ENCODE measurements at places on chromosomes 5 and 9.

DNA sequence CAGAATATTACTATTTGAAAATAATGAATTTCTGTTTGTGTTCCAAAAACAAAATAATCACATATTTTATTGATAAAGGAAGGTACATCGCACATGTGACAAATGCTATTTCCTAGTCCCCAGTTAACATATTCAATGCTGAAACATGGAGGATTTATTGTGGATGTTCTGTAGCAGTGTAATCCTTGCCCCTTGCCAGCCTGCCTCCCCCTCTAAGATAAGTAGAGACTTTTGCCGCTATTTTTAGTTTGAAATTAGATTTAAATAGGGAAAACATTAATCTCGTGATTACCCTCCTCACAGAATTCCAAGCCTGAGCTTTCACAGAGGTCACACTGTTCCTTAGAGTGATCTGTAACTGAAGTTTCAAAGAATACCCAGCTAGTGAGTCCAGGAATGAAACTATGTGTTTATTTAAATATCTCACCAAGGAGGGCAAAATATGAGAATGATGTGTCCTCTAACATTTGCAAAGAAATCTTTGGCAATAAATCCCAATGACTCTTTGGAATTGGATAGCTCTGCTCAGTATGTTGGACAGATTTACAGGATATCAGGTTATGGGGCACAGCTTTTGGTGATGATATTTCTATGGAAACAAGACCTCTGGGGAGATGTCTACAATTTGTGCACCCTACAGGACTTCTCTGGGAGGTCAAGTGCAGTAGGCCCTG, 17.3 kb downstream of the CTXN3 start:
- no peak for DNase-seq

DNA sequence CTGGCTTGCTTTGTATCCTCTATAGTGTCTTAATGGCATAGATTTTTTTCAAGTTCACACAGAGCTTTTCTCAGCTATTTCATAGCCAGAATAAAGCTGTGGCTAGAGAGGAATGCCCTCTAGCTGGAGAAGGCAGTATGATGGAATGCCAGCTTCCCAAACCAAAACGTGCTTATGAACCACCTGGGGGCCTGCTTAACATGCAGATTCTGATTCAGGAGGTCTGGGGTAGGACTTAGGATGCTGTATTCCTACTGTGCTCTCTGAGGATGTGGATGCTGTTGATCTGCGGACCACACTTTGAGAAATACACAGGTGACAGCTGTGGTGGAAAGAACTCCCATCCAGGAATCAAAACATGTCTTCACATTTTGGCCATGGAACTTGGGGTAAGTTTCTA, 49.9 kb upstream of the DPYSL3 start:
- no peak for DNase-seq

- no peak for DNase-seq
These were observed 125.9 kb downstream of the PLK2 start for GRCh38 chr5:58334035-58334434.

- DNase-seq: no peak
These were observed 38.7 kb downstream of the CDC42SE2 start for GRCh38 chr5:131302506-131302905.

DNA sequence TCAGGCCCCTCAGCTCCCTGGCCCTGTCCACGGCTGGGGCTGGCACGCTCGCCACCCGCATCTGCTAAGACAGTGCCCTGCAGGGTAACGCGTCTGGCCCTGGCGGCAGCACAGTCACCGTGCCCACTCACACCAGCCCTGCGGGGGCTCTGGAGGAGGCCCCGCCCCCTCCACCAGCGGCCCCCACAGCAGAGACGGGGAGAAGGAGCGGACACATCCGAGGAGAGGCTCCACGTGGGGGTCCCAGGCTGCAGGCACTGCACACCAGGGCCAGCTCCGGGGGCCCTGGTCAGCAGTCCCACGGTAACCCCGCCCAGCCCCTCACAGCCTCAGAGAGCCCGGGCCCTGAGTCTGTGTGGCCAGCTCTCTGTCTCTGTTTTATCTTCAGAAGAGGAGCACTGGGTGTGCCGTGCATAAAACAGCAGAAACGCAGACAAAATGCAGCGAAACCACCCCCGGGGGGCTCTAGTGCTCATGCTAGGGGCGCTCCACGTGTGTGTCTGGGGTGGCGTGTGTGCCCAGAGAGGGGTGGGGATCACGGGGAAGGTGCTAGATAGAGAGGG, 47.5 kb upstream of the NRARP start:
- no peak for DNase-seq

GRCh38 chr9:95459178-95459577, 57.6 kb downstream of the PTCH1 start:
- no peak for DNase-seq

GRCh38 chr5:69415584-69415958, 655 bp downstream of the MARVELD2 start:
- DNase-seq: no peak

GRCh38 chr9:70901746-70902145, 219.7 kb downstream of the TRPM3 start:
- DNase-seq: no peak

DNA sequence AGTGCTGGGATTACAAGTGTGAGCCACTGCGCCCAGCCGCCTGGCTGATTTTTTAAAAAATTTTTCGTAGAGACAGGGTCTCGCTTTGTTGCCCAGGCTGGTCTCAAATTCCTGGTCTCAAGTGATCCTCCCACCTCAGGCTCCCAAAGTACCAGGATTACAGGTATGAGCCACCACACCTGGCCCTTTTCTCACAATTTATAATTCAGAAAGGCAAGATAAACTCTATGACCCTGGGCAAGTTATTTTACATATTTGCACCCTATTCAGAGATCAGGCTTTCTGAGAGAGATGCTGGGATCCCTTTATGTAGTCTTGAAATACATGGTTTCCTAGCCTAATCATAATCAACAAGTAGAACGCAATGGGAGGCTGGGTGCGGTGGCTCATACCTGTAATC, 20.6 kb downstream of the ZNF346 start:
- no peak for DNase-seq

GRCh38 chr5:125034331-125034730, 287.9 kb upstream of the ZNF608 start:
- DNase-seq: no peak

GRCh38 chr9:19807182-19807892, 18.5 kb upstream of the SLC24A2 start:
- no peak for DNase-seq

GRCh38 chr9:109699019-109699418, 81.0 kb upstream of the PALM2AKAP2 start:
- no peak for DNase-seq

- no peak for DNase-seq
These were observed 21.5 kb upstream of the SUSD3 start for GRCh38 chr9:93036887-93037475.

- no peak for DNase-seq
These were observed 604.2 kb upstream of the CLINT1 start for GRCh38 chr5:158463188-158463587.

DNA sequence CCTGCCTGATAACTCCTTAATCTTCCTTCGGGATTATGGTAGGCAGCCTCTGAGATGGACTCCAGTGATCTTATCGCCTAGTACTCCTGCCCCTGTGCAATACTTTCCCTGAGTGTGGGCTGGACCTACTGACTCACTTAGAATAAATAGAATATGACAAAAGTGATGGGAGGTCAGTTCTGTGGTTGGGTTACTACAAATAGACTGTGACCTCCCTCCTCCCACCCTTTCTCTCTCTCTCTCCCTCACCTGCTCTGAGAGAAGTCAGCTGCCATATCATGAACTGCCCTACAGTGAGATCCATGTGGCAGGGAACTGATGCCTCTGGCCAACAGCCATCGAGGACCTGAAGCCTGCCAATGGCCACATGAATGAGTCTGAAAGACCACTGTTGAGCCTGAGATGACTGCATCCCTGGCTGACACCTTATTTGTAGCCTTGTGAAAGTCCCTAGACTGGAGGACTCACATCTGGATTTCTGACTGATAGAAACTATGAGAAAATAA, 31.7 kb downstream of the NRG2 start:
- DNase-seq: no peak

- DNase-seq: no peak
These were observed 33.4 kb upstream of the GLIS3 start for GRCh38 chr9:4333231-4333740.

DNA sequence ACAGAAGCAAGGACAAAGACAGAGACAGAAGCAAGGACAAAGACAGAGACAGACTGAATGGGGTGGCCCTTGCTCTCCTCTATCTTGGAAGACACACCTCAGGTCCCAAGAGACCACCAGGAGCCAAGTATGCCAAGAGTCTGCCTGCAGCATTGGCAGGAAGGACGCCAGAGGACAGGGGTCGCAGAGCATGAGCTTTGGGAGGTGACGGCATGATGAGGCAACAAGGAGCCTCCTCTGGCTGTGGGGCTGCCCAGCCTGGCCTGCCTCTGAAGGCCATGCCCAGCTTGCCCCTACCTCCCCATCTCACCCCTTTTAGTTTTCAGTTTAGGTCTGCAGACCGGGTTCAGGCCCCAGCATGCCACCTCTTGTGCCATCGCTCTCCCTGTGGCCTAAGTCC, 17.6 kb downstream of the PDGFRB start:
- DNase-seq: no peak

DNA sequence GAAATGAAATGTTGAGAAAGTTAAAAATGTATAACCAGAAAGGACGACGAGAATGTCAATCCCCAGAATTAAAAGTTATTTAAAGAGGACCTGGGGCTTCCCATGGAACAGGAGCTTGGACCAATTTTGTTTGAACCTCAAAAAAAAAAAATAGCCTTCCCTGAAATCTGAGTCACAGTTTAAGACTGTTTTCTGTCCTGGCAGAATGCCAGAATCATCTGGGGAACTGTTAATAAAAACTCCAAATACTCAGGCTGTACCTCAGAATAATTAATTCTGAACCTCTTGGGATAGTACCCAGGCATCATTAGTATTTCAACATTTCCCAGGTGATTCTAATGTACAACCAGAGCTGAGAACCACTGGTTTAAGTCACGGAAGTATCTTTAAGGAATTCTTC, 102.2 kb upstream of the SLCO6A1 start:
- no peak for DNase-seq

DNA sequence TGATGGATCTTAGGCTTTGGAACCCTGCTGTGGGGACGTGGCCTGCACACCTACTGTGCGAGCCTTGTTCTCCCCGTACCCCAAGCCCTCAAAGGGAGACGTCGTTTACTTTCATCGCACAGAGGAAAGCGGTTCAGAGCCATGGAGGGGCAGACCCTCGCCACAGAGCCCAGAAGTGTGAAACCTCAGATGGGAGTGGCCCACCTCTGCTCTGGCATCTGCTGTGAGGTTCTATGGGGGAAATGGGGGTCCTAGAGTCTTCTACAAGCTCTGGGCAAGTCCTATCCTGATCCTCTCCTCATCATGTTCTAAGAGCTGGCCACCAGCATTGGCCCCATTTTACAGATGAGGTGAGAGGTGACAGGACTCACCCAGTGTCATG, 3.7 kb upstream of the RNF44 start:
- DNase-seq: no peak

GRCh38 chr9:74729136-74729695, 158.5 kb downstream of the TRPM6 start:
- no peak for DNase-seq

DNA sequence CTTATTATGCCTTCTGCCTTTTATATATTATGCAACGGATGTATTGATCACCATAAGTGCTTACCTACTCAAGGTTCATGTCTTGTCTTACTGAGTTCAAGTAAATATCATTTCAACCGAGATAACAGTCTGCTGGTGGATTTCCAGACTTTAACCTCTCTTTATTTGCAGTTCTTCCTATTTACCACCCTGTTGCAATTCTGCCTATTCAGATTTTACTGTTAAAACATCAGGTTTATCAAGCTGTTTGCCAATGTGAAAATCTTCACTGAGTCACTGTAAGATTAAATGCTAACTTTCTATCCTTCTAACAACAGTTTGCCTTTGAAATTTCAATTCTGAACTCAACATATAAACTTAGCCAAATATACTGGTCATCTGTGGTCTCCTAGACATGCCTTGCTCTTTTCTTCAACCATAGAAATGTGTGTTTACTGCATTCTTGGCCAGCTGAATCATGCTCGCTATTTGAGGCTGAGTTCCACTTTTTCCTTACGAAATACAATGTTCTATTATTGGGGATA, 471.7 kb upstream of the RORB start:
- no peak for DNase-seq

DNA sequence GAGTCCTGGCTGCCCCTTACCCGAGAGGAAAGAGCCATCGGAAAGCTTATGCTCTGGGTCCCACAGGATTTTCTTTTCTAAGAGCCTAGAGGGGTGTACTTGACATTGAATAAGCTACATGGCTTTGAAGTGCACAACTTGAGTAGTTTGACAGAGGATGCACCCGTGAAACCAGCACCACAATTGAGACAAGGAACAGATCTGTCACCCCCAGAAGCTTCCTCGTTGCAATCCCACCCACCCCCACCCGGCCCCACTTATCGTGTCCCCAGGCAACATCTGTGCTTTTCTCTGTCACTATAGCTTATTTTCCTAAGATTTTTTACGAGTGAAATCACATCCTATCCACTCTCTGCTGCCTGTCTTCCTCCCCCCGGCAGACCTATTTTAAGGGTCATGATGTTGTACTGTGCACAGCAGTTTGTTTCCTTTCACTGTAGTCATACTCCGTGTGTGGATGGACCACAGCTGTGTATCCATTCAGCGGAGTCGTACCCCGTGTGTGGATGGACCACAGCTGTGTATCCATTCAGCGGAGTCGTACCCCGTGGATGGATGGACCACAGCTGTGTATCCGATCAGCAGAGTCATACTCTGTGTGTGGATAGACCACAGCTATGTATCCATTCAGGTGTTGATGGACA, 8.8 kb upstream of the FCN2 start:
- DNase-seq: no peak

DNA sequence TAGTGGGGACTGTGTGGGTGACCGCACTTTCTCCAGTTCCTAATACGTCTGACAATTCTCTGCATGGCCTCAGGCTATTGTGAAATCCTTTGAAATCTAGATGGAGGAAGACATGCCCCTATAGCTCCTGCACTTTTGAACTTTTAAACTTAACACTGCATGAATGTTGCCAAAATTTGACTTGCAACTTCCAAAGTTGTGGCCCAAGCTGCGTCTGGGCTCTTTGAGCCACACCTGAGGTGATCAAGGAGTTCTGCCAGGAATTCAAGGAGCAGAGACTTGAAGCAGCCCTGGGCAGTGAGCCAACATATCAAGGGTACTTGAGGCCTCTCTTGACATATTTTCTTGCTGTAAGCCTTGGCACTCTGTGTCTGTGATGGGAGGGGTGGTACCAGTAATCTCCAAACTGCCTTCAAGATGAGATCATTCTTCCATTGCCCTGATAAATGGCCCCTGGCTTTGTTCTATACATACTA, 1336.1 kb upstream of the CDH9 start:
- no peak for DNase-seq

GRCh38 chr5:94884311-94884710, 265.8 kb downstream of the SLF1 start:
- no peak for DNase-seq

GRCh38 chr9:21813575-21814473, 11.4 kb downstream of the MTAP start:
- DNase-seq: peak; percentile 75
